Hematopoietic multipotent progenitor cell treated with erythropoietin and hydrocortisone succinate and interleukin-3 and kit ligand, for 8 days (in vitro differentiated cells): ENCODE measurements at places on chromosomes 16 and 17.

- no peak for DNase-seq
Observed at GRCh38 chr16:76207270-76207669, 69.9 kb upstream of the CNTNAP4 start.

DNA sequence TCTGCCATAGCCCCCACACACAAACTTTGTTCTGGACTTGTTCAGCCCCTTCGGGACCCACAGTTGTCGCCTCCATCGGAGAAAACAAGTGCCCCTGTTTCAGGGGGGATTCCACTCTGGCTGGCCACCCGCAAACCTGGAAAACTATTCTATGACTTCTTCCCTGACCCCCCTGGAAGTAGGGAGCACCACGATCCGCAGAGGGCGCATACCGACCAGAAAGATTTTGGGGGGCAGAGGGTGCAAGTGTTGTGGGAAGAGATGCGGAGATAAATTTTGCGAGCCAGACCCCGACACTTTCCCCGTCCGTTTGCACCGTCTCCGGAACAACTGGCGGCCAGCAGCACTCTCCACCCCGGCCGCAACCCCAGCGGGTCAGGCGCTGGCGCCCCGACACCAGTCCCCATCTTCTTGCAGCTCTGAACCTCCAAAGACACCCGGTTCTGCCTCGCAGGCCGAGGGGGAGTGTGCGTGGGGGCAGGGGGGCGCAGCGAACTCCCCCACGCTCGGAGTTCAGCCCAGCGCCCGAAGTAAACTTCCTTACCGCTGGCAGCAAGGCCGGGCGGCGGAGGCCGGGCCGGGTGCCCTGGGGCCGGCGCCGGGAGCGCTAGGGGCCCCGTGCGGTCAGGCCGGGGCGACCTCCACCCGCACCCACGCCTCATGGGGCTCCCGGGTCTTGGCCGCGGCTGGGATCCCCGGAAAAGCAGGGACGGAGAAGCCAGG is 744 bp downstream of the SALL1 start:
- DNase-seq: no peak

DNA sequence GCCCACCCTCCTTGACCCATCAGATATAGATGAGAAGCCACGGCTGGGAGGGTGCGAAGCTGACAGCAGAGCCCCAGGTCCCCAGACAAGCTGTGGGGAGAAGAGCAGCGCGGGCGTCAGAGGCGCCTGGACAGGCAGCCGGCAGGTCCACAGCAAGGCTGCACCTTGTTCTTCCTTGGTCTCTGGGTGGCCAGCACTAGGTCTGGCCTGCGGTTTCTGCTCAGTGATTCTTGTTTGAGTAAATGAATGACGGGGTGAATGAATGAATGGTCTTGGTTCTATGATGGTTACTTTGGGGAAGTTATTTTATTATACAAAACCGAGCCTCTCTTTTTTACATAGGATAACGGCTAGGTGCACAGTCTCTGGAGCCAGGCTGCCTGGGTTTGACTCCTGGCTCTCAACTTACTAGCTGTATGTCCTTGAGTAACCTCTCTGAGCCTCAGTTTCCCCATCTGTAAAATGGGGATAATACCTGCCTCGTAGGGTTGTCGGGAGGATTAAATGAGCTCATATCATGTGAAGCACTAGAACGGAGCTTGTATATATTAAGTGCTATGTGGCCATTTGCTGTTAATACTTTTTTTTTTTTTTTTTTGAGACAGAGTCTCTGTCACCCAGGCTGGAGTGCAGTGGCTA is 86.1 kb downstream of the RAB11FIP4 start:
- DNase-seq: no peak

GRCh38 chr16:27531186-27531585 is 18.5 kb downstream of the GTF3C1 start:
- no peak for DNase-seq

- DNase-seq: no peak
Observed at GRCh38 chr17:72152387-72152929, 31.6 kb downstream of the SOX9 start.

DNA sequence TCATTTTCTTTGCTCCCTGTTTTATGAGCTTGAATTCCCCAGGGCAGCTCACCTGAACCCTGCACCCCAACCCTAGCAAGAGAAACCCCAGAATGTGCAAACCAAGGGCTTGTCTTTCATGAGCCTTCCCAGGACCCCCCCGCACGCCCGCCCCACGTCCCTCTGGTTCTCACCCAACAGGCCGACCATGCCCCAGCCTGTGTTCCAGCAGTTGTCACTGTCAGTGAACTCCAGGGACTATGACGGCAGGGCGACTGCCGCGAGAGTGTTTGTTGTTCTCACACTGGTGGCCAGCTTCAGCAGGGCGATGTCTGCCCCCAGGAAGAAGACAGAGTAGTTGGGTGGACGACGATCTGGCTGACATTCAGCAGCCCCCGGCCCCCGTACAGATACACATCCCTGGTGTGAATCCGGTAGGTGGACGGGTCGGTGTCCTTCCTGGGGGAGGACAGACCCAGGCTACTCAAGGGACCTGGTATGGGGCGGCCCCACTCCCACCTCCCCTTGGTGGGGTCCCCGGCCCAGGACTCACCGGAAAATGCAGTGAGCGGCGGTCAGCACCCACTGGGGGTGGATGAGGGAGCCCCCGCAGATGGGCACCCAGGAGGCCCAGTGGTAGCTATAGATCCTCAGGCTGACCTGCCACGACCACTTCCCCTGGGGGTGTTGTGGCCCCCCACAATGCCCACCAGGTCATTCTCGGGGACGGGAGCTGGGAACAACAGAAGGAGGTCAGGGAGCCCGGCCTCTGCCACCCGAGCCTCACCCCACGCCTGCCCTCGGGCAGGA is 20.1 kb downstream of the TPSD1 start:
- no peak for DNase-seq

DNA sequence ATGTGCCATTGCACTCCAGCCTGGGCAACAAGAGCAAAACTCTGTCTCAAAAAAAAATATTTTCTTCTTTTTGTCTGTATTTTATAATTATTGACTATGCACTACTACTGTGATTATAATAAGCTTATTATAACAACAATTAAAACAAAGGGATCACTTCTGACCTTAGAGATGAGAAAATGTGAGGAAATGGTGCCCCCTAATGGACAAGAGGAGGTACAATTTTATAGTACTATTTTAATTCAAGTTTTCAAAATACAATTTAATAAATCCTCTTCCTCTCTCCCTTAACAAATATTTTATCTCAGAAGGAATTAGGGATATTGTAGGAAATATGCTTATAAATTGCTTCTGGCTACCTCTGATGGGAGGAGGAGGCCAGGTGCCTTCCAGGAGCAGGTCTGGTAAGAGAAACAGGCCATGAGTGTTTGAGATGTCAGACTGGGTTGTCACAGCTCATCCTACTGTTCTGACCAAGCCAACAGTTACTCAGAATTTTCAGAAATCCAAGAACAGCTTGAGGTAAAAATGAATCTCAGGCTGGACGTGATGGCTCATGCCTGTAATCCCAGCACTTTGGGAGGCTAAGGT is 14.0 kb downstream of the VPS53 start:
- peak; percentile 42 for DNase-seq

- DNase-seq: no peak
Observed at GRCh38 chr16:59385959-59386358, 651.8 kb upstream of the GOT2 start.

GRCh38 chr17:38556239-38556638 is 49.5 kb downstream of the SRCIN1 start:
- DNase-seq: no peak

GRCh38 chr16:20870122-20870820 is 29.9 kb downstream of the DCUN1D3 start:
- no peak for DNase-seq

- no peak for DNase-seq
Observed at GRCh38 chr16:6110346-6110745, 1012.8 kb upstream of the EEF2KMT start.

- DNase-seq: no peak
Observed at GRCh38 chr16:53962041-53962440, 258.1 kb downstream of the FTO start.

DNA sequence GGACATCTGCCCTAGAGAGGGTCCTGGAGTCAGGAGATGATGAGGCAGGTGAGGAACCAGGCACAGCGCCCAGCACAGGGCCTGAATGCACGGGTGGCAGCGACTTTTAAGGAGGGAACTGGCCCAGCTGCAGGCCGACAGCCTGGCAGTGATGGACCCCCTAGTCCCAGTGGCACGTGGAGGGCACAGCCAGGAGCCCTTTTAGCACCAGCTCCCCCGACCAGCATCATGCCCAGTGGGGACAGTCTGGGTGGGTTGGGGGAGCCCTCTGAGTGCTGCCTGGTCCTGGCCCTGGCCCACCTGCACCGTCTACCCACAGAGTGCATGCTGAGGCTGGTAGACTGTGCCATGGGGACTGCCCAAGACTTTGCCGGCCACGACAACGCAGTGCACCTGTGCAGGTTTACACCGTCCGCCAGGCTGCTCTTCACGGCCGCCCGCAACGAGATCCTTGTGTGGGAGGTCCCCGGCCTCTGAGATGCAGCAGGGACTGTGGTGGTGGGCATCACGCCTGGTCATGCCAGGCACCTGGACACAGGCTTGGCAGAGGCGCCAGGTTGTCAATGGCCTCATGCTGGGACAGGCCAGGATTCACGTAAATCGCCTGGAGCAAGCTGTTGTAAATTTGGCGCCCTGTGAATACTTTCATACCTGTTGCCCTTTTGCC is 686 bp upstream of the RHOT2 start:
- no peak for DNase-seq

GRCh38 chr16:83955218-83956130 is 2.4 kb downstream of the OSGIN1 start:
- no peak for DNase-seq

- no peak for DNase-seq
Observed at GRCh38 chr16:17515421-17516210, 44.9 kb upstream of the XYLT1 start.

DNA sequence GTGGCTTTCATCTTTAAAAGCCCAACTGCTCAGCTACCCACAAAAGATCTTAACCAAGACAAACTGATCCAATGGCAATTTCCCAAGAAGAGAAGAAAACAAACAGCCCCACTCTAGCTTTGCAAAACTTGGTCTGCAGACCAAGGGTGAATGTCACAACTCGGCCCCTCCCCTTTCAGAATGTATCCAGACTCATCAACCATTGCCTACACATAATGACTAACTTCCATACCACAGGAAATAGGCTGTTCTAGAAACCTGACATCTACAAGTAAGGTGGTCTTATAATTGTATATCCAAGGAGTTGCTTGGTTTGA is 16.0 kb downstream of the DCUN1D3 start:
- DNase-seq: peak; percentile 40

GRCh38 chr16:68493412-68494070 is 45.2 kb upstream of the SMPD3 start:
- DNase-seq: no peak

- no peak for DNase-seq
Observed at GRCh38 chr17:17447264-17447663, 29.5 kb upstream of the MED9 start.

GRCh38 chr17:66957951-66958579 is 6.4 kb upstream of the CACNG4 start:
- no peak for DNase-seq

DNA sequence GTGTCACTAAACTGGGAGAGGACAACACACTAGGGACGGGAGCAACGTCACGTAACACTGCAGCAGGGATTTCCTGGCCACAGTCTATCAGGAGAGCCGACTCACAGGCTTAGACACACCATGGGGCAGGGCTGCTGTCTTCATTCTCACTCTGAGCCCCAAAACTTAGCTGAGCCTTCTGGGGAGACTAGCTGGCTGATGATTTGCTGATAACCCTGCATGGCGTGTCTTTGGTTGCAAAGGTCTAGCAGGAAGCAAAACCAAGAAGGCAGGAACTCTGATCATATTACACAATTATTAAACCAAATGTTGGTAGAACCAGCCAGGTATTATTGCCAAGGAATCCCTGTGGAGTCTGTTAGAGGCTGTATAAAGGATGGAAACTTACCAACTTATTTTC is 345.0 kb downstream of the SLC39A11 start:
- DNase-seq: no peak

- DNase-seq: peak; percentile 98
Observed at GRCh38 chr17:8173056-8173870, 2.9 kb downstream of the TMEM107 start.

GRCh38 chr16:89443727-89444084 is 46.7 kb downstream of the ANKRD11 start:
- DNase-seq: no peak

GRCh38 chr16:69217433-69217832 is 30.5 kb downstream of the SNTB2 start:
- DNase-seq: peak; percentile 56

DNA sequence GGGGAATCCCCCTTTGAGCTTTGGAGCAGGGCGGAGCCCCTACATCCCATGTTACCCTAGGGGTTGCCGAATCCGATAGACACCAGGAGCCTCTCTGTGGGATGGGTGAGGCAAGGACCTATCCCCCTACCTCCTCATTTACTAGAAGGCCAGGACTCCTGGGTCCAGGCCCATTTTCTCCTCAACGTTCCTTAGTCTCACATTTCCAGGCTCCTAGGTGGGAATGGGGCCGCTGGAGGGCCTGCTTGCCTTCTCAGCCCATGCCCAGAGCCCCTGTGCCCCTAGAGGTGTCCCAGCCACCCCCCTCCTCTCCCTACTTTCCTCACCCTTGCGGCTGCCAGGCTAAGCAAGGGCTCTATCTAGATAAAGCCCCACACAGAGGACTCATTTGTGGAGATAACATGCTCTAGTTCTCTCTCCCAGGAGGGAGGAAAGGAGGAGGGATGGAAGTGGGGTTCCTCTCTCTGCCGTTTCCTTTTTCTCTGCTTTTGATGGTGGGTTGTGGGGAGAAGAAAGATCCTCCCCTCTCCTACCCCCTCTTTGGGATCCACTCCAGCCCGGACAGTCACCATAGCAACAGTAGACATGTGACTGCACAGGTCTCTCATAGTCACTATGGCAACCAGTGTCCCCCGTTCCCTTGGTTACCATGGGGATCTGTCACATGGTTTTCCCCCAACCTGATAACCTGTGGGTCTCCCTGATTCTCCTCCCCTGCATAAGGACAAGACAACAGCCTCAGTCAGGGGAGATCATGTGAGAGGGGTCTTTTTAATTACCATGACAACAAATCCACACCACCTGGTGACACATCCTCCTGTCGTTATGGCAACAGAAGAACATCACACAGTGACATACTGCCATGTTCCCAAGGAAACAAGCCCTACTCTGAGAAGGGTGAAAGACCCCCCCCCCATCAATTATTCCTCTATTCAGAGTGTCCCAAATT is 5.2 kb downstream of the CACNA1G start:
- peak; percentile 20 for DNase-seq

GRCh38 chr17:48144976-48145798 is 37.6 kb downstream of the SNX11 start:
- DNase-seq: no peak

- DNase-seq: no peak
Observed at GRCh38 chr17:6797718-6798351, 21.8 kb downstream of the FBXO39 start.
